ENCODE measurements at places on chromosomes 5 and 9.

- H3K4me3 ChIP-seq: no peak overlapping the region
- no peaks in the 10 kb centered on the region for H3K27me3 ChIP-seq
- H3K4me1 ChIP-seq: peaks cover 9% of the 10 kb centered on the region
- DNase-seq: peak; percentile 38
Measured at GRCh38 chr9:133107961-133108793, 12.9 kb downstream of the RALGDS start.

GRCh38 chr9:75170898-75171360 is 82.6 kb downstream of the OSTF1 start:
- H3K4me3 ChIP-seq: no peak overlapping the region
- no peaks in the 10 kb centered on the region for H3K27me3 ChIP-seq
- no peak overlapping the region for H3K27ac ChIP-seq

GRCh38 chr5:74631081-74631953 is 9.2 kb downstream of the ENC1 start:
- H3K27me3 ChIP-seq: no peaks in the 10 kb centered on the region
- no peaks in the 10 kb centered on the region for H3K36me3 ChIP-seq
- no peak for DNase-seq
- no peak overlapping the region for H3K27ac ChIP-seq
- H3K4me1 ChIP-seq: peaks cover 3% of the 10 kb centered on the region

- H3K4me3 ChIP-seq: no peak overlapping the region
- no peak overlapping the region for H3K27ac ChIP-seq
- peaks cover 19% of the 10 kb centered on the region for H3K27me3 ChIP-seq
- DNase-seq: no peak
- H3K4me1 ChIP-seq: no peaks in the 10 kb centered on the region
Measured at GRCh38 chr9:34541540-34541939, 18.8 kb upstream of the ENHO start.

- H3K4me1 ChIP-seq: no peaks in the 10 kb centered on the region
- DNase-seq: no peak
- no peak overlapping the region for H3K4me3 ChIP-seq
- no peak overlapping the region for H3K27ac ChIP-seq
Measured at GRCh38 chr9:120343416-120343815, 236.6 kb downstream of the CDK5RAP2 start.

GRCh38 chr5:31551878-31552277 is 19.8 kb downstream of the C5orf22 start:
- no peak overlapping the region for H3K27ac ChIP-seq
- DNase-seq: no peak
- H3K27me3 ChIP-seq: no peaks in the 10 kb centered on the region
- no peak overlapping the region for H3K4me3 ChIP-seq
- peaks cover 60% of the 10 kb centered on the region for H3K36me3 ChIP-seq

GRCh38 chr9:92664394-92665152 is 5.4 kb downstream of the IPPK start:
- DNase-seq: no peak
- H3K27ac ChIP-seq: no peak overlapping the region
- no peaks in the 10 kb centered on the region for H3K4me1 ChIP-seq
- H3K27me3 ChIP-seq: no peaks in the 10 kb centered on the region
- no peak overlapping the region for H3K4me3 ChIP-seq
- H3K36me3 ChIP-seq: peaks cover 5% of the 10 kb centered on the region

DNA sequence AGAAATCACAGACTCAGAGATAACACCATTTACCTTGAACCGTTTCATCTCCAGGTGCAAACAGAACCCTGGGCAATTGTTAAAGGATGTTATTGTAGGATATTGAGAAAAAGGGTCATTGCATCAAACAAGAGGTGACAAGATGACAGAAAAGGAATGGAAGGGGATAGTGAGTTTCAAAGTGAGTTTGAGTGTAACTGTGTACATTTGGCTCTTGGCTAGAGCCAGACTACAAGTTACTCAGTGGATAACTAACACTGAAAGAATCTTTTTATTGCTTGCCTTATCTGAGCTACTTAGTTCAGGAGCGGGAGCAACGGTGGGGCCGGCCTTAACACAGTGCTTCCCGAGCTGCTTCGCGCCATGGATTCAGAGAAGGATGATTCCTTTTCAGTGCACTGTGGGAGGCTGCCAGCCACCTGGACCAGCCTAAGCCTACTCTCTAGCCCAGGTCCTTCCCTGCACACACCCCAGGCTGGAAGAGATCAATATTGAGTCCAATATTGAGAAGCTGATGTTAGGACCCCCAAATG is 193.4 kb downstream of the ATPSCKMT start:
- H3K36me3 ChIP-seq: no peaks in the 10 kb centered on the region
- no peaks in the 10 kb centered on the region for H3K27me3 ChIP-seq
- DNase-seq: no peak
- H3K27ac ChIP-seq: no peak overlapping the region

DNA sequence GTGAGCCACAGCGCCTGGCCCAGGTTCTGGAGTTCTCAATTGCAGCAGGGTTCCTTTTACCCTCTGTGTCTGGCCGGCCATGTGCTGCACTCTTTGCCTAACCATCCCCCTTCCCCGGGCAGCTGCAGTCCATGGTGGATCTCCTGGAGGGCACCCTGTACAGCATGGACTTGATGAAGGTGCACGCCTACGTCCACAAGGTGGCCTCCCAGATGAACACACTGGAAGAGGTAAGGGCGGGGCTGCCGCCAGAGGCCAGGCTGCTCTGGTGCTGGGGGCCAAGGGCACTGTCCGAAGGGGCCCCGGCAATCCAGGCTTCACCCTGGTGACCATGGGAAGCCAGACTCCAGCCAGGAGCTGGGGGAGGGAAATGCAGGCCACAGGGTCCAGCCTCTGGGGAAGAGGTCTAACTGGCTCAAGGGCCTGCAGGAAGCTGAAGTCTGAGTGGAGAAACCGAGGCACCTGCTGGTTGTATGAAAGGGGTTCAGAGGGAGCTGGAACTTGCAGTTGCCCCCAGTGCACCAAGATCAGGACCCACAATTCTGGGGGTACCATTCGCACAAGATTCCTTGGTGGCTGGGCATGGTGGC is 18.1 kb downstream of the OLFML2A start:
- H3K4me3 ChIP-seq: no peak overlapping the region
- DNase-seq: no peak
- H3K36me3 ChIP-seq: no peaks in the 10 kb centered on the region
- H3K27me3 ChIP-seq: peaks cover 22% of the 10 kb centered on the region
- no peaks in the 10 kb centered on the region for H3K4me1 ChIP-seq

GRCh38 chr5:144083185-144083584 is 87.3 kb downstream of the YIPF5 start:
- H3K36me3 ChIP-seq: no peaks in the 10 kb centered on the region
- H3K4me3 ChIP-seq: no peak overlapping the region
- H3K27ac ChIP-seq: no peak overlapping the region
- no peaks in the 10 kb centered on the region for H3K4me1 ChIP-seq

DNA sequence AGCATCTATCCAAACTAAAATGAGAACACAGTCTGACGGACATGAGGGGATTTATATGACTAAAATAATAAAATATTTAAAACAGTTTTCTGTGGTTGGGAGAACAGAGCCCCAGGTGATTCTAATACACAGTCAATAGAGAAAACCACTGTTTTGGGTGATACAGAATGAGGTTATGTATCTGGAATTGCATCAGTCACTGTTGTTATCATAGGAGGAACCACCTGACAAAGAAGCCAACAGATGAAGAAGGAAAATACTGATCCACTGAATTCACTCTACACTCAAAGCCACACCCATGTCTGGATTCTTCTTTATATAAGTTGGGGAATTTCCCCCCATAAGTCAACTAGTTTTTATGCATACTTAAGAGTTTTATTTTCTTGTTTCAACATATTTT is 799.0 kb downstream of the TLR4 start:
- H3K4me3 ChIP-seq: no peak overlapping the region
- H3K27me3 ChIP-seq: no peaks in the 10 kb centered on the region

DNA sequence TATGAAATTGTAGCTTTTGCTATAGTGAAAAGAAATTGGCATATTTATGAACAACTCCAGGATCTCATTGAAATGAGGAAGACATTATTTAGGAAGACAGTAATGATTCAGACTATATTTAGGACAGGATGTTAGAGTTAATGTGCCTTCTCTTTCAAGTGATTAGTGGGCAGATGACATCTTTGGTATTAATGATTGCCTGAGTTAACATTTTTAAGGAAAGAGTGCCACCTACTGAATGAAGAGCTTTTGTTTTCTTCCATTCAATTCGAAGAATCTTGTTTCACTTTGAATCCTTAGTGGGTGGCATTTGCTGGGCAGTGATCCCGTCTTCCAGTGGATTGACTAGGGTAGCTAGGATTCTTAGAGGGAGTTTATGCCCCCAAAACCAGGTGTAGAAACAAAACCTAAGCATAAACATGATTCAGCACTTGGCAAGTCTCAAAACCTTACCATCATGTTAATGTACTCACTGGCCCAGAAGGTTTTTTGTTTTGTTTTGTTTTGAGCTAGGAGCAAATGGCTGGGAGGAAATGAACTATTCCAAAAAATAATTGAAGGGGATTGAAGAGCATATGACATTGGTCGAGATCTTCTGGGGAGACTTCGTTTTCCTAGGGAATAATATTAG is 23.2 kb downstream of the MAP3K1 start:
- H3K4me3 ChIP-seq: no peak overlapping the region
- H3K27me3 ChIP-seq: no peaks in the 10 kb centered on the region
- no peak overlapping the region for H3K27ac ChIP-seq
- no peaks in the 10 kb centered on the region for H3K36me3 ChIP-seq

DNA sequence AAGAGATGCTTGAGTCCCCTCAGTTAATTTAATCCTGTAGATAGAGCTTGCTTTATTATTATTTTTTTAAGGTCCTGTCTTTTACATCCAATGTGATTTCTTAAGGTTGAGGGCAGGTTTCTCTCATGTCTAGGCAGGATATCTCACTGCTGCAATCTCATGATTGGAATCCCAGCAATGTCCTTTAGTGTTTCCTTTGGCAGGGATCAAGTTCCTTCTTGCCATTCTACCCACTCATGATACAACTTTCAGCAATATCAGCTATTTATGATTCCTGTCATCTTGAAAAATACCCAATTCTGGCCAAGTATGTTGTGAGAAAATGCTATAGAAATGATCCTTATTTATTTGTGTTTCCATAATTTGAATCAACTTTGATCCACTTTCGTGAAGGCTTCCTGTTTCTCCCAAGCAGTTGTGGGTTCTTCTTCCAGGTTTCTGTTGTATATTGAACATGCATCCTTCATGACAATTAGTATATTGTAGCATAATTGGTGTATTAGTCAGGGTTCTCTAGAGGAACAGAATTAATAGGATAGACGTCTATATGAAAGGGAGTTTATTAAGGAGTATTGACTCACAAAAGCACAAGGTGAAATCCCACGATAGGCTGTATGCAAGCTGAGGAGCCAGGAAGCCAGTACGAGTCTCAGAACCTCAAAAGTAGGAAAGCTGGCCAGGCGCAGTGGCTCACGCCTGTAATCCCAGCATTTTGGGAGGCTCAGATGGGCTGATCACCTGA is 18.4 kb upstream of the VPS13A start:
- no peaks in the 10 kb centered on the region for H3K27me3 ChIP-seq
- no peaks in the 10 kb centered on the region for H3K4me1 ChIP-seq
- DNase-seq: no peak
- no peak overlapping the region for H3K27ac ChIP-seq

GRCh38 chr9:85420750-85421149 is 321.0 kb downstream of the AGTPBP1 start:
- no peaks in the 10 kb centered on the region for H3K4me1 ChIP-seq
- no peaks in the 10 kb centered on the region for H3K36me3 ChIP-seq
- no peak for DNase-seq
- no peak overlapping the region for H3K27ac ChIP-seq

DNA sequence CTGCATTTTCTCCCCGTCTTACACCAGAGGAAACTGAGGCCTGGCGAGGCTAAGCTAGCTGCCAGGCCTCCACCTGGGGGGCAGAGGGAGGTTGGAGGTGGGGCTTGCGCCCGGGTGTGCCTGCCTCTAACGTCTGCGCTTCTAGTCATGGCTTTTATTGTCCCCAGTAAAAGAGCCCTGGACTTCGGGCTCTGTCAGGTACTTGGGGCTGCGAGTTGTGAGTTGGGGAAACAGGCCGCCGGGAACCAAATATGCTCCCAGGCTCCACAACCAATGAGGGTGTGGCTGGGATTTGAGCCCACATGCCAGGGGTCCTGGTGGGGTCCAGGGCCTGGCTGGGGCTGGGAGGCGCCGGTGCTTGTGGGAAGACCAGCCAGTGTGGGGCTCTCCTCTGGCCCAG is 57.4 kb upstream of the NOTCH1 start:
- DNase-seq: no peak
- no peaks in the 10 kb centered on the region for H3K4me1 ChIP-seq

DNA sequence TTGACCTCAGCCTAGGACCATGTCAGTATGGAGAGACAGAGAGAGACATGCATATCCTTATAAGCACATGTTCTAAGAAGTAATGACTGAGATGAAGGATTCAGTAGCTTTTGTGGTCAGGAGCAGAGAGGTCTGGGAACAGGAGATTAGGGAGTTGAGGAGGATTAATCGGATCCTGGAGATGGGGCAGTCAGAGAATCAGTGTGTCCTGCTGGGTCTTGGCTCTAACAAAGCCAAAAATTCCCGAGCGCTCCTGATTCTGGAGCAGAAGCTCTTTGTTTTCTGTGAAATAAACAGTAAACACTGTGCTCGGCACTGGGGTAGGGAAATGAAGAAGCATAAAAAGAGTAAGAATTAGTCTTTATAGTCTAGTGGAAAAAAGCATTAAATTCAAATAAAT is 520.0 kb upstream of the CLINT1 start:
- no peak for DNase-seq
- no peak overlapping the region for H3K27ac ChIP-seq
- H3K4me3 ChIP-seq: no peak overlapping the region
- H3K36me3 ChIP-seq: no peaks in the 10 kb centered on the region
- no peaks in the 10 kb centered on the region for H3K27me3 ChIP-seq

DNA sequence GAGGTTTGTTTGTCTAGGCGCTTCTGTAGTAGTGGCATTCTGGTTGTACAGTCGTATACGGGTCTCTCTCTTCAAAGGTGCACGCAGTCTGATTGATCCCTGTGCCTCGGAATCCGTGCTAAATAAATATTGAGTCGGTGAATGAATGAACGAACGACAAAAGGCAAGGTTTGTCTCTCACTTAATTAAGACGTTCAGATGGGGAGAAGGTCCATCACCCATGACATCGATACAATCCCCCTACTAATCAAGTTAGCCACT is 500 bp upstream of the CREBRF start:
- H3K27ac ChIP-seq: peak overlapping the region; percentile 100
- no peaks in the 10 kb centered on the region for H3K27me3 ChIP-seq
- no peak for DNase-seq

DNA sequence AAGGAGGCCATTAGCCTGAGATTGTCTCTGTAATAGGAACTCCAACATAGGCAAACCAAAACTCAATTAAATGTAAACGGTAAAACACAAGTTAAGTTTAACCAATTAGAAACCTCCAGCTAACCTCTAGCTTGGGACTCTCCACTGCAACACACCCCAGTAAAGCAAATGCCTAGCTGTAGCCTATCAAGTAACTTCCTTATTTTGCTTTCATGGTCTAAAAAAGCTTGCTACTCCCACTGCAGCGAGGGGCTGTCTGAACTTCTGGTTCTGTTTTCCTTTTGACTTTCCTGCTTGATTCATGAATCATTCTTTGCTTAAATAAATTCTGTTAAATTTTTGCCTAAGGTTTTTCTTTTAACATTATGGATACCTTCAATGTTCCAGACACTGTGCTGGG is 24.4 kb upstream of the C5orf46 start:
- H3K36me3 ChIP-seq: no peaks in the 10 kb centered on the region
- no peak overlapping the region for H3K4me3 ChIP-seq
- H3K27me3 ChIP-seq: no peaks in the 10 kb centered on the region
- H3K4me1 ChIP-seq: peaks cover 23% of the 10 kb centered on the region
- H3K27ac ChIP-seq: peak overlapping the region; percentile 13

All from tibial artery (tissue), 4 donors.